ENCODE measurements at places on chromosomes 7 and 10.

DNA sequence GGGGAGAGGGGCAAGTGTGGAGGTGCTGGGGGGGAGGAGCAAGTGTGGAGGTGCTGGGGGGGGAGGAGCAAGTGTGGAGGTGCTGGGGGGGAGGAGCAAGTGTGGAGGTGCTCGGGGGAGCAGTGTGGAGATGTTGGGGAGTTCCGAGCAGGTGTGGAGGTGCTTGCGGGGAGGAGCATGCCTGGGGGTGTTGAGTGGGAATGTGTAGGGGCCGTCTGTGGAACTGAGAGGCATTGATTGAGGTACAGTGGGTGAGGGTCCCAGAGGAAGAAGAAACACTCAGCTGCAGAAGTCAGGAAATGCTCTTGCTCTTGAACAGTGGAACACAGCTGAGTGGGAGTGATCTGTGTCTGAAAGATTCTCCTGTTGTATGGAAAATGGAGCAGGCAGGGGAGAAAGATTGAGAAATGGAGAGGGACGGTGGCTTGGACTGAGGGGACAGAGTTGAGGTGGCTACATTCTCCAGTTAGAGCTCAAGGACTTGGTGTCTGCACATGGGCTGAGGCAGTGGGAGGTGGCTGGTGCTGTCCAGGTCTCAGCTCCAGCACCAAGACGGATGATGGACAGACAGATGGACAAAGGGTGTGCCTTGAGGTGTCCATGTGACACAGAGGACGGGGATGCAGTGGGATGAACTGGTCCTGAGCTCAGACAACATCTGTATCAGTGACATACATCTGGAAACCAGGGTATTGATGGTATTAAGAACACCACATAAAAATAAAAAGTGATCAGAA, 25.2 kb upstream of the NCAPG2 start:
- no peak for DNase-seq

DNA sequence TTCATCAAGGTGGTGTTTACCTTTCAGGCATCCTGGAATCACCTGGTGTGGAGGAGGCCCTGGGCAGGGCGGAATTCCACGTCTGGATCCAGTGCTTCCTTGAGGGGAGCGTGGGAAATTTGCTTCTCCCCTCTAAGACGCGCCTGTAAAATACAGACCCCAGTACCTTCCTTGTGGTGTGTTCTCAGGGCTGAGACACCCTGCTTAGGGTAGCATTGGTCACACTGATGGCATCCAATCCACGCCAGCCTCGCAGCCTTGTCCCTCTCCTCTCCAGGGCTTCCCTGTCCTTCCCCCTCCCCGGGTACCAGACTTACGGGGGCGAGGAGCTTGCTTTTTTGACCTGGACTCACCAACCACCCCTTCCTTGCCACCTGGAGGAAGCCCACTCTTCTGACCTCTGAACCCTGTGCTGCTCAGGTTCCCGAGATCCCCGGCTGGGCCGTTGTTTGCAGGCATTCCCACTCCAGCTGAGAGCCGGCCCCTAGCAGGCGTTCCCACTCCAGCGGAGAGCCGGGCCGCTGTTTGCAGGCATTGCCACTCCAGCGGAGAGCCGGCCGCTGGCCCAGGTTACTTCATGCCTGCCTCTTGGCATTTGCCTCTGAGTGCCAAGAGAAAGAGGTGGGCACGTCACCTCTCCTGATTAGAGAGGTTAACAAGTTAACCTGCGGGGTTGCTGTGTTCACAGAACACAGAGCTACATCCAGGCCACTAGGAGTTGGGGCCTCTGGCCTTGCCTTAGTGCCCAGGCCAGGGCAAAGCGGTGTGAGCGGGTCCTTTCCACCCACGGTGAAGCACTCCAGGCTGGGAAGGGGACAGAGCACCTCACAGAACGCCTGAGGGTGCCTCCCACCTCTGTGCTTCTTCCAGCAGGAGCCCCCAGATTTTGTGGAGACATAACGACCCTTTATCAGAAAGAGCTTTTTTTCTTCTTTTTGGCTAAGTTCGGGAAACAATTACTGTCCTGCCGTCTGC, 254.0 kb upstream of the PPP2R2D start:
- no peak for DNase-seq

DNA sequence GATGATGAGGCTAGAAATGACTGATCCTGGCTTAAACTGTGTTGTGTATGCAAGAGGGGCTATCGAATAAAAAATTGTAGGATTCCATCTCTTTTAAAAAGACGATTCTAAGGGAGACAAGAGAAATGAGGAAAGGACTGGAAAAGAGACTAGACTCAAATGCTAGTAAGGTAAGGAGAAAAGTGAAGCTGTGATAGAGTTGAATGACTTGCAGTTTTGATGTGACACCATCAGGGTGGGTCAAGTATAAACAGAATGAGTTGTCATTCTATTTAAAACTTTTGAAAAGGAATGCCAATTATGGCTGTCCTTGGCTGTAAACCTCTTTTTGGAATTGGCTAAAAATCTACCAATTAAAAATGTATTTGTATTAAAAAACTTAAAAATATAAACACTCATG, 184.5 kb upstream of the PHF14 start:
- no peak for DNase-seq

GRCh38 chr10:111879969-111880368, 303.6 kb downstream of the GPAM start:
- DNase-seq = no peak

- DNase-seq = no peak
Measured at GRCh38 chr7:17672783-17673182, 267.5 kb downstream of the SNX13 start.

- DNase-seq = no peak
Measured at GRCh38 chr10:88244781-88245625, 338.1 kb downstream of the RNLS start.

DNA sequence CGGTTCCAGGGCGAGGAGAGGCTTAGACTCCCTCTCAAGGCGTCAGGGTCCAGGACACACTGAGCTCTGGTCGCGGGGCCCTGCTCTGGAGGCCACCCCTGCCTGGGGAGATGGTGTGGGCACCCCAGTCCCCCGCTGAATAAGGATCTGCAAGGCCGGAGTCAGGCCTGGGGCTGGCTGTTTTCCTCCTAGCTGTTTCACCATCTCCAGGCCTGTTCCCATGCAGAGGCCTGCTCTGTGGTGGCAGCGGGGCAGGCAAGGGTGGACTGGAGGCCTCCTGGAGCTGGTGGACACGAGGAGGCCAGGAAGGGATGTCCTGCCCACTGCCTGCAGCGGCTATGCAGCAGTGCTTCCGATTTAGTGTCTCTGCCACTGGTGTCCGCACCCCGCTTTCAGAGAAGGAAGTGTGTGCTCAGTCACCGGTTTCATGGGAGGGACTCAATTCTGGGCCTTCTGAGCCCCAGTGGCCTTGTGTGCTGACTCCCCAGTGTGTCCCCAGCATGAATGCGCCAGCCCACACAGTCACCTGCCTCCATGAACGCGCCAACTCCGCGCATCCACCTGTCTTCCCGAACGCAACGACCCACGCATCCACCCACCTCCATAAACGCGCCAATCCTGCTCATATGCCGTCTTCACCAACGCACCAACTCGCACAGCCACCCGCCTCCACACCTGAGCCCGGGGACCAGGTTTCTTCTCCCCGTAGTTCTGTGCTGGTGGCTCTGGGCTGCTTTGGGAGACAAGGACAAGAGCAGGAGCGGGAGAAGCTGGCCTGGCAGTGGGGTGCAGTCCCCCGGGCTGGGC, 14.5 kb upstream of the GPR146 start:
- DNase-seq = no peak

- DNase-seq = no peak
Measured at GRCh38 chr10:70432561-70433263, 8.8 kb downstream of the NODAL start.
